ENCODE measurements at places on chromosomes 6 and 20.

DNA sequence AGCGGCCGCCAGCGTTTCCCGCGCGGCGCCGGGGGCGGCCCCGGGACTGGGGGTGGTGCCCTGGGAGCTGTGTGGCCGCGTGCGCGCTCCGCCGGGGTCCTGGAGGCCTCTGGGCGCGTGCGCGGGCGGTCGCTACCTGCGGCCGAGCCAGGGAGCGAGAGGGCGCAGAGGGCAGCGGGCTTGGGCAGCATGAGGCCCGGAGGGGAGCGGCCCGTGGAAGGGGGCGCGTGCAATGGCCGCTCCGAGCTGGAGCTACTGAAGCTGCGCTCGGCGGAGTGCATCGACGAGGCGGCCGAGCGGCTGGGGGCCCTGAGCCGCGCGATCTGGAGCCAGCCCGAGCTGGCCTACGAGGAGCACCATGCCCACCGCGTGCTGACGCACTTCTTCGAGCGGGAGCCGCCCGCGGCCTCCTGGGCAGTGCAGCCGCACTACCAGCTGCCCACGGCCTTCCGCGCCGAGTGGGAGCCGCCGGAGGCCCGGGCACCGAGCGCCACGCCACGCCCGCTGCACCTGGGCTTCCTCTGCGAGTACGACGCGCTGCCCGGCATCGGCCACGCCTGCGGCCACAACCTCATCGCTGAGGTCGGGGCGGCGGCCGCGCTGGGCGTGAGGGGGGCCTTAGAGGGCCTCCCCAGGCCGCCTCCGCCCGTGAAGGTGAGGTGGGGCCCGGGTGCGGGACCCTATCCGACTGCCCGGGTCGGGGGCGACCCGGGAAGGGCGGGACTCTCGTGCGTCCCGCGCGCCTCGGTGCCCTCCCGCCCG lies at the start of gene PM20D2:
PM20D2 (plus strand) TSS at position 100 of the 762 bp plus-strand sequence; CDS start at position 190, 90 bp downstream.
- DNase-seq, result peak; percentile 60

GRCh38 chr6:41690541-41691330 lies 44.7 kb downstream of the TFEB start:
- no peak for DNase-seq

DNA sequence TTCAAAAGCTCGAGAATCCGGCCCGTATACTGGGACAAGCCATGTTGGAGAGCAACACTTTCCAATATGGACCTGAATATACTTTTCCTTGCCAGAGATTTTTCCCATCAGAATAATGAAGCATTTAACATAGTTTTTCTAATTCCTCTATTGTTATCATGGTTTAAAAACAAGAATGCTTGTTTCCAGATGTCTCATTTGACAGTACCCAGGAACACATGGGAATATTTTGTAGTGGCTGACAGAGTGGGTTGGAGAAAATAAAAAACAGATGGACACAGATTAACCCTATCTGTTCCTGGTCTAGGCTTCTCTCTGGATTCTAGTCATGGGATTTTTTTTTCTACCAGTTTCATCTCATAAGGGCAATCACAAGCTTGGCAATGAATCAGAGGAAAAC lies 164.8 kb upstream of the CEP162 start:
- DNase-seq, result no peak

GRCh38 chr6:104253236-104253635 lies 606.5 kb downstream of the HACE1 start:
- no peak for DNase-seq

GRCh38 chr20:37672143-37672542 lies 21.7 kb upstream of the CTNNBL1 start:
- no peak for DNase-seq

DNA sequence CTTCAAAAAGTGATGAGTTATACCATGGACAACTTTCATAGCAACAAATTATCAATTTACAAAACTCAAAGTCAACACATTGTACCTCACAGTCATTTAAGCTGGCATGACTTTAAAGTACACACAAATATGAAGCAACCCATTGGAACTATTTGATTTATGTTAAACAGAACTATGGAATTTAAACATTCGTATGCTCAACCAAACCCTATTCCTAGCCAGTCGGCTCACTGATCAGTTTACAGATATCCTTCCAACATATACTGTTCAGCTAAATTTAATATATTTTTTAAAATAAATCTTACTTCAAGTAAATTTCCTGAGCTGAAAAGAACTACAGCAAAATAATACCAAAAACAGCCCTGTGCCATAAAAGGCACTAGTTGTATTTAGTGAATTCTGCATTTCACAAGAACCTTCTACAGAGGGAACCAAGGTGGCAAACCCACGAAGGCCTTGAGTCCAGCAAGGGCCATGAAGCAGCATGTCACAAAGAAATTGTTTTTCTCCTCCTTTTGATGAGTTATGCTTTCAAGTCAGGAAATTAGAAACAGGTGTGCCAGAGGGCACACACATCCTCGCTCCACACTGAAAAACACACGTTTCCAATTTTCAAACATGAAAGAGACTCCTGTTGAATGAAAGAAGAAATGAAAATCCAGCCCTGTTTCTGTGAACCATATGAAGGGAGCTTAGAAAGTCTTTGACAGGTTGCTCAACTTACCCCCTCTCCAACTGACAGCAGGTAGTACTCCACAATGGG lies 122.8 kb downstream of the TASP1 start:
- DNase-seq, result no peak

DNA sequence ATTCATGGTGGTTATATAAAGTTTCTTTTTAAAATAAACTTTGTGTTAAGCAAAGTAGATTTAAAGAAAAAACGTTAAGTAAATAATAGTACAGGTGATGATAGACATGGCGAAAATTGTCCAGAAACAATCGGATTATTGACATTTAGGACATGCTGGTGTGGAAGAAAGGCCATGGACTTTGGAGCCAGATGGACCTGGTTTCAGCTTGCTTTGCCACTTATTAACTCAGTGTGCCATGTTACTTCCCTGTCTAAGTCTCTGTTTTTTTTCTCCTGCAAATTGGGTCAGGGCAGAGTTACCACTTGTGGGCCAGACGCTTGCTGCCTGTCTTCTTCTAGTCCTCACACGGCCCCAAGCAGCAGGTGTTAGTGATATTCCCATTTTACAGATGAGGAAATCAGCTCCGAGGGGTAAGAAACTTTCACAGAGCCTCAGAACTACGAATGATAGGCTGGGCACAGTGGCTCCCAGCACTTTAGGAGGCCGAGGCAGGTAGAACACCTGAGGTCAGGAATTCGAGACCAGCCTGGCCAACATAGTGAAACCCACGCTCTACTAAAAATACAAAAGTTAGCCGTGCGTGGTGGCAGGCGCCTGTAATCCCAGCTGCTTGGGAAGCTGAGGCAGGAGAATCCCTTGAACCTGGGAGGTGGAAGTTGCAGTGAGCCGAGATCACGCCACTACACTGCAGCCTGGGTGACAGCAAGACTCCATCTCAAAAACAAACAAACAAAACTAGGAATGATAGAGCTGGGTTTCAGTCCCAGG lies 12.4 kb downstream of the KIF3B start:
- no peak for DNase-seq

DNA sequence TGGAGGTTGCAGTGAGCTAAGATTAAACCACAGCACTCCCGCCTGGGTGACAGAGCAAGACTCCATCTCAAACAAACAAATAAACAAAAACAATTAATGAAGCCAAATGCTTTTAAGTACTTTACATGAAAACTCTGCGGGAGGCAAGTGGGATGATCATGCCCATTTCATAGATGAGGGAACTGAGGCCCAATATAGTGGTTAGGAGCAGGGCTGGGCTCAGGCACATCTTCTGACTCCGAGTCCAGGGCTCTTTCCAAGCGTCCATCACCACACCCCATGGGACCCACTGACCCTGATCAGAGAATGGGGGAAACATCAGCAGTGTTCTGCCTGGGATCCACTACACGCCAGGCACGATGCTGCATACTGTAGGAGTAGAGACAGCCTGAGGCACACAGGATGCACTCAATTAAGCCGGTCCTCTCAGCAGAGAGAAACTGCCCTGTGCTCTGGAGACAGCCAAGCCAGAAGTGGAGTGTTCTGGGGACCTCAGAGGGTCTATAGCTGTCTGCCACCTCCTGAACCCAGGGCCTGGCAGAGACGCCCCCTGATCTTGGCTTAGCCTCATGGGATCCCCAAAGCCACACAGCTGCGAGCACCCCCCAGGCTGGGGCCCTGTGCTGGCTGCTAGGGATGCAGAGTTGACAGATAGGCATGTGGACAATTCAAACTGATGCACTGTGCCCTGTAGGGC lies 13.5 kb downstream of the TTBK1 start:
- no peak for DNase-seq

DNA sequence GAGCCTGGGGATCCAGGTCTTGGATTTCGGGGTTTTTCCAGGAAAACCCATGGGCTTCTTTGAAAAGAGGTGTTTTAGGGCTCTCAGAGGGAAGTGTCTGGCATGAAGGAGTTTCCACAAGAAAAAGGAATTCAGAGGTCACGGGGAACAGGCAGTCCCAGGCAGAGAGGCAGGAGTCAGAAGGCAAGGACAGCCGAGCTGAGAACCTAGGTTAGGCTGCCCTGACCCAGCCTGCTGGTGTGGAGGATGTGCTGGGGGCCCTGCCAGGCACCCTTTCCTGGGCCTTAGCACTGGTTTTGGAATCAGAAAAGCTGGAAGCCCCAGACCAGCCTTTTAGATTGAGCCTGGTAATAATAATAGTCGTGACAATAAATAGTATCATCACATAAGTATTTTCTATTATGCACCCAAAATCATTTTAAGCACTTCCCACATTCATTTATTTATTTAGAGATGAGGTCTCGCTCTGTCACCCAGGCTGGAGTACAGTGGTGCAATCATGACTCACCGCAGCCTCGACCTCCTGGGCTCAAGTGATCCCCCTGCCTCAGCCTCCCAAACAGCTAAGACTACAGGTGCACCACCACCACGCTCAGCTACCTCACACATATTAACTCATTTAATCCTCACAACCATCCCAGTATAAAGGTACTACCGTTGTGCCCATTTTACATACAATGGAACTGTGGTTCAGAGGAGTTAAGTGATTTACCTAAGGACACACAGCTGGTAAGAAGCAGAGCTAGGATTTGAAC lies 19.9 kb downstream of the TGM2 start:
- DNase-seq, result no peak

GRCh38 chr20:64183313-64183712 lies 19.1 kb downstream of the MYT1 start:
- no peak for DNase-seq

DNA sequence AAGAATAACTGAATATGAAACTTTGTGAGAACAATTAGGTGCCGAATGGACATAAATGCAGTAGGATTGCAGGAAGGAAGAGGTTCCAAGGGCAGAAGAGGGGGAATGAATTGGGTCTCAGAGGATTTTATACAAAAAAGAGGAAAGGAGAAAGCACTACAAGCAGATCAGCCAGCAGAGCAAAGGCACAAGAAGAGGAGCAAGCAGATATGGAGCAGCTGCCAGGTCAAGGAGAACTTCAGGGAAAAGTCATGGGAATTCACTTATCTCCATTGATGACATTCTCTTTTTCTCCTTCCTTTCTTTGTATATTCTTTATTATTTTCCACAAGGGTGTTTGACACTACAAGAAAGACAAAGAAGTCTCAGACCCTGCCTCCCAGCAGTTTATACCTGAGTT lies 9.6 kb downstream of the DSE start:
- DNase-seq, result no peak

GRCh38 chr20:42027746-42028268 lies 409.6 kb upstream of the CHD6 start:
- DNase-seq, result no peak

DNA sequence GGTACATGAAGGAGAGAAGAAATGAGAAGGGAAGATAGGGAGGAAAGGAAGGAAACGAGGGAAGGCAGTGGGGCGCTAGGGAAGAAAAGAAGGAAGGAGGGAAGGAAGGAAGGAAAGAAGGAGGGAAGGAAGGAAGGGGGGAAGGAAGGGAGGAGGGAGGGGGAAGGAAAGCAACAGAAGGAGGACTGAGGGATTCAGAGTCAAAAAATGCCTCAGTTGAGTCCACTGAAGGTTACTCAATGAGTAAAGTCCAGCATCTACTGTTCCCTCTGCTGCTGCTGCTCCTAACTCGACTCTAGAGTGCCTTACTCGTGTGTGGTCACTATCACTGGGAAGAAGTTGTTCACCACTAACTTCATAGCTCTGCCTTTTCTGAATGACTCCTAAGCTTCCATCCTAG lies 33.8 kb downstream of the PHACTR1 start:
- no peak for DNase-seq

- no peak for DNase-seq
Observed at GRCh38 chr20:33604084-33604990, 57.8 kb upstream of the C20orf144 start.

All from glutamatergic neuron (in vitro differentiated cells).